ENCODE measurements at places on chromosomes 3 and 15.
A peak's percentile ranks its signal among the peaks of the same experiment; 100 is the strongest.

DNA sequence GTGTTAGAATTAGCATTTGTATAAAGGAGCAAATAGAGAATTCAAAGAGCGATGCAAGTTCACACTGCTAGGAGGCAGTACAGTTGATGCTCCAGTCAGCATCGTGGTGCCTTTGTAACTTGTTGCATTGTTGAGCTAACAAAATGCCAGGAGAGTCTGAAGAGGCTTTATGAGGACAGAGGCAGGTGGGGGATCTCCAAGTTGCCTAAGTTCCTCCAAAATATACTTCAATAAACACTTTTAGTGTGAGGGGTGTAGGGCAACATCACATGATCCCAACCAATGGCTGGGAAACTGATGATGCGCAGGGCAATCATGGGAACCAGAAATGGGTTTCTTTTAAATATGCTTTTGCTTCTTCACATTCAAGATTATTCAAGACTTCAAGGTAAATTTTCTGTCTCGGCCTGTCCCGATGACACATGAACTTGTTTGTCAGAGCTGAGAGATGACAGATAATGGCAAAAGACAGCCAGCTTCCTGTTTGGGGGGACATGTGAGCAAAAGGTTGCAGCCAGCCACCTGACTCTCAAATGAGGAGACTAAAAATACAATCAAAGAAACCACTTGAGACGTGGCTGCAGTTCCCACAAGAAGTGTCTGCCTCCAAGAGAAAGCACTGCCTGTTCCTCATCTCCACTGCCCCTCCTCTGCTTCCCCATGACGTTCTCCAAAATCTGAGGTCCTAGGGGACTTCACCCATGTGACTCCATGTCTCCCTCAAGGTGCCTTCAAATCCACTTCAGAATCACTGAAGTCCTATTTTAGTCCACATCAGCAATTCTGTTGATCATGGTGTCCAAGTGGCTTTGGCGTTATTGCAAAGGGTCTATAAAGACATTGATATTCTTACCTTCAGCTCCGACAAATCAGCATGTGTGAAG is 39.3 kb downstream of the KLHL6 start:
- H3K4me3 ChIP-seq = no peak overlapping the region
- H3K27ac ChIP-seq = no peak overlapping the region
- no peaks in the 10 kb centered on the region for H3K36me3 ChIP-seq
- no peaks in the 10 kb centered on the region for H3K4me1 ChIP-seq

DNA sequence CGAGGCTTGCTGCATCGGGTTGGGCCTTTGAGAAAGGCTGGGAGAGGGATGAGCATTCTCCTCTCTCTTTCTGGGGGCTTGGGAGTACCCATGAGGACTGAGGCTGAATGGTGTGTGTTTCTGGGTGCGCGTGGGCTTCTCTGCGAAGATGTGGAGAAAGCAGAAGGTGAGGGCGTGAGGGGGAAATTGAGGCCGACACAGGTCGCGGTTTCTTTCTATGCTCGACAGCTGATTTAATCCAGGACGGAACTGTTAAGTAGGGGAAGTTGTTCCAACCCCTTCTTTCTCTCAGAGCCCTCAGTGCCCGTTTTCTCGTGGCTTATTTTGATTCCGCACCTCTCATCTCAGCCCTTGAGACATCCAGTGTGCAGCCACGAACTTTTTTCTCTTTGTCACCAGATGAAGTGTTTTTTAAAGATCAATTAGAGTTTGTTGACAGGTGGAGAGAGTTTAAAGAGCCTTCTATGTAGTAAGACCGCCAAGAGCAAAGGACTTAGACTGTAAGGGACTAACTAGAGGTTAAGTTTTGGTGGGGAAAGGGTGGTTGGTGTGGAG is 711 bp downstream of the STARD9 start:
- no peak overlapping the region for H3K27ac ChIP-seq
- DNase-seq = no peak
- peak overlapping the region; percentile 53 for H3K4me3 ChIP-seq
- H3K36me3 ChIP-seq = no peaks in the 10 kb centered on the region
- no peaks in the 10 kb centered on the region for H3K4me1 ChIP-seq

DNA sequence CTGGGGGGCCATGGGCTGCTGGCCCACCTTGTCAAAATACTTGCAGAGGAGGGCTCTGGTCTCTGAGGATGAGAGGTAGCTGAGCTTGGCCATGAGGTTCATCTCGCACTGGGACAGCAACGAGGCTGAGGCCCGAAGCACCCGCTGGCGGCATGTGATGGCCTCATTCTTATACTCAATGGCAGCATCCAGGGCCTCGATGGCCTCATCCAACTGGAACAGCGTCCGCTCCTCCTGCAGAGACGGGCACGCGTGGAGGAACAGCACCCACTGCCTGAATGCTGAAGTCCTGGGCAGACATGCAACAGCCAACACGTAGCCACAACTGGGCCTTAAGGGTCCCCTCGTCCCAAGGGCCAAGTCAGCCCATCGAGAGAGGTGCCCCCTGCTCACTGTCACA is 25.0 kb downstream of the KIF7 start:
- peaks cover 59% of the 10 kb centered on the region for H3K36me3 ChIP-seq
- H3K4me3 ChIP-seq = no peak overlapping the region
- H3K27ac ChIP-seq = no peak overlapping the region
- no peaks in the 10 kb centered on the region for H3K4me1 ChIP-seq
- DNase-seq = no peak
- no peaks in the 10 kb centered on the region for H3K27me3 ChIP-seq

DNA sequence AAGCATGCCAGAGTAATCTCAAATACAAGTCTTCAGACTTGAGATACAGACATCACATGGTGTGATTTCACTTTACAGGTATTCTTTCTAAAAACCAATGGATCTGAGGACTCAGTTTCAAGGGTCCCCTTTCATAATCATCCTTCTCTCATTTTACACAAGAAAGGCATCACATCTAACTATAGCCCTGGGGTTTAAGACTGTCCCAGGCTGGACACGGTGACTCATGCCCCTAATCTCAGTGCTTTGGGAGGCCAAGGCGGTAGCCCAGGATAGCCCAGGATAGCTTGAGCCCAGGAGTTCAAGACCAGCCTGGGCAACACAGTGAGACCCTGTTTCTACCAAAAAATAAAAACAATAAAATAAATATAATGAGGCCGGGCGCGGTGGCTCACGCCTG is 36.4 kb downstream of the UBP1 start:
- H3K4me3 ChIP-seq = no peak overlapping the region
- no peaks in the 10 kb centered on the region for H3K27me3 ChIP-seq
- H3K27ac ChIP-seq = no peak overlapping the region
- DNase-seq = no peak

- H3K36me3 ChIP-seq = no peaks in the 10 kb centered on the region
- H3K27ac ChIP-seq = no peak overlapping the region
- DNase-seq = no peak
- no peaks in the 10 kb centered on the region for H3K27me3 ChIP-seq
- H3K4me3 ChIP-seq = no peak overlapping the region
Observed at GRCh38 chr3:20324664-20325478, 138.9 kb upstream of the SGO1 start.

DNA sequence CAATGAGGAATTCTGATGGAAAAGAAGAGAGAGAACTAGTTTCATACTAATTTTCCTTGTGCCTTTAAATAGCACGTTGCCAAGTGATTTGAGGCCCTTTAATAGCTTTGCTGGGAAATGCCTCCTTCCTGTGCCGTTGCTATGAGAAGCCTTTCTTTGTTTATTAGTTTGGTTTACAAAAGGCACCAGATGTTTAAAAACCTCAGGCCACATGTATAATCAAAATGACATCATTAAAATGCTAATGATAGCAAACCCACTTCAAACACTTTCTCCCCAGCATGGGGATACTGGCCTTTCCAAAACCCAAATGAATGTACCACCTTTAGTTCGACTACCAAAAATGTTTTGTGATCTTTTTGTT is 50.0 kb upstream of the TBC1D23 start:
- H3K4me1 ChIP-seq = no peaks in the 10 kb centered on the region
- no peaks in the 10 kb centered on the region for H3K36me3 ChIP-seq
- DNase-seq = peak; percentile 43
- no peaks in the 10 kb centered on the region for H3K27me3 ChIP-seq
- no peak overlapping the region for H3K4me3 ChIP-seq

GRCh38 chr3:56816061-56816460 is 14.3 kb upstream of the ARHGEF3 start:
- no peaks in the 10 kb centered on the region for H3K36me3 ChIP-seq
- no peak for DNase-seq
- no peak overlapping the region for H3K4me3 ChIP-seq
- H3K27ac ChIP-seq = no peak overlapping the region
- H3K27me3 ChIP-seq = no peaks in the 10 kb centered on the region

DNA sequence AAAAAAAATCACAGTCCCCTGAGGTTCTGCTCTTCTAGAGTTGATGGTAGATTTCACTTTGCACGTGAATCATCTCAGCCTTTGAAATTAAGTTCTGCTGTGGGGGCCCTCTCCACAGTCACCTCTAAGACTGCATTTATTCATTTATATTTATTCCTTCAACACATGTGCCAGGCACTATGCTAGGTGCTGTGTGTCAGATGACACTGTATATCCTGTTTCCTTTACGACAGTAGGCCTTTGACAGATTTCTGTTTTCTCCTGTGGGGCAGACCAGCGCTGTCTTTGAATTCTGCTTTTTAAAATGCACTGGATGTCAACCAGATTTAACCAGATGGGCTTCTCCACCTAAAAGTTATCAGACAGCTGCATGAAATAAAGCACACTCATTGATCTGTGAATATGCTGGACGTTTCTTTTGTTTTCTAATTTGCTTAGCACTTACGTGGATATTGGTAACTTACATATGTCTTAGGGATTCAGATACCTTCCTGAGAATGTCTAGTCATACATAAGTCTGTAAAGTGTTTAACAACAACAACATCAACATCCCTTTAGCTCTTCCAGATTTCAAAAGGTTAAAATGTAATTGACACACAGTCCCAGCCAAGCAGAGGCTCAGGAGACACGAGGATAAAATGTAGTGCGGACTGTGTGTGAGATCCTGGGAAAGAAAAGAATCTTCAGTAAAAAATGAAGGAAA is 525.5 kb upstream of the MCTP2 start:
- no peaks in the 10 kb centered on the region for H3K36me3 ChIP-seq
- no peak for DNase-seq
- H3K4me1 ChIP-seq = no peaks in the 10 kb centered on the region
- H3K4me3 ChIP-seq = no peak overlapping the region
- H3K27ac ChIP-seq = no peak overlapping the region
- no peaks in the 10 kb centered on the region for H3K27me3 ChIP-seq

DNA sequence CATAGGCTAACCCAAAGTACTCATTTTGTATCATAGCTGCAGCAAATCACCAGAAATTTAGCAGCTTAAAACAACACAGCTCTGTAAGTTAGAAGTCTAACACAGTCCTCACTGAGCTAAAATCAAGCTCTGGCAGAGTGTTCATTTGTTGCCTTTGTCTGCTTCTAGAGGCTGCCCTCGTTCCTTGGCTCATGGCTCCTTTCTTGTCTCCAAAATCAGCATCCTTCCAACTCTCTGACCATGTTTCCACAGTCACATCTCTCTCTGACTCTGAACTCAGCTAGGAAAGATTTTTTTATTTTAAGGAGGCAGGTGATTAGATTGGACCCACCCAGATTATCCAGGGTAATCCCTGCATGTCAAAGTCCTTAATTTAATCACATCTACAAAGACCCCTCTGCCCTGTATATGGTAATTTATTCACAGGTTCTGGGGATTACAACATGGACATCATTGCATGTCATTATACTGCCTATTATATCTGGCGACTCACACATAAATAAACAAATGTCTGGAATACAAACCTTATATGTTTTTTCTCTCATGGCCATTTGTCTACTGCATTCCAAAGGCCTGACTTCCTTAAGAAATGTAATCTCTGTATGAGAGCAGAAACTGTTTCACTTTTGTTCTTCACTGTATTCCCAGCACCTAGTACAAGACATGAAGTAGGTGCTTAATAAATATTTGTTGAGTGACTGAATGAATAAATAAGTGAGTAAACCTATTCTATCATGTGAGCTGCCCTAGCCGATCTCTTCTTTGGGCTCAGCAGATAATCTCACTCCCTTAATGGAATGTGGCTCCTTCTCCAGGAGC is 15.1 kb upstream of the UACA start:
- DNase-seq = no peak
- H3K36me3 ChIP-seq = no peaks in the 10 kb centered on the region
- no peak overlapping the region for H3K4me3 ChIP-seq
- no peaks in the 10 kb centered on the region for H3K27me3 ChIP-seq
- no peaks in the 10 kb centered on the region for H3K4me1 ChIP-seq

GRCh38 chr15:26867200-26868007 is 542 bp downstream of the GABRA5 start:
- H3K4me3 ChIP-seq = peak overlapping the region; percentile 44
- no peaks in the 10 kb centered on the region for H3K36me3 ChIP-seq
- DNase-seq = peak; percentile 58
- peaks cover 10% of the 10 kb centered on the region for H3K27me3 ChIP-seq
- H3K4me1 ChIP-seq = peaks cover 4% of the 10 kb centered on the region

GRCh38 chr15:94246016-94246415 is 14.7 kb downstream of the MCTP2 start:
- H3K36me3 ChIP-seq = no peaks in the 10 kb centered on the region
- no peak overlapping the region for H3K4me3 ChIP-seq
- no peak for DNase-seq
- no peaks in the 10 kb centered on the region for H3K4me1 ChIP-seq

DNA sequence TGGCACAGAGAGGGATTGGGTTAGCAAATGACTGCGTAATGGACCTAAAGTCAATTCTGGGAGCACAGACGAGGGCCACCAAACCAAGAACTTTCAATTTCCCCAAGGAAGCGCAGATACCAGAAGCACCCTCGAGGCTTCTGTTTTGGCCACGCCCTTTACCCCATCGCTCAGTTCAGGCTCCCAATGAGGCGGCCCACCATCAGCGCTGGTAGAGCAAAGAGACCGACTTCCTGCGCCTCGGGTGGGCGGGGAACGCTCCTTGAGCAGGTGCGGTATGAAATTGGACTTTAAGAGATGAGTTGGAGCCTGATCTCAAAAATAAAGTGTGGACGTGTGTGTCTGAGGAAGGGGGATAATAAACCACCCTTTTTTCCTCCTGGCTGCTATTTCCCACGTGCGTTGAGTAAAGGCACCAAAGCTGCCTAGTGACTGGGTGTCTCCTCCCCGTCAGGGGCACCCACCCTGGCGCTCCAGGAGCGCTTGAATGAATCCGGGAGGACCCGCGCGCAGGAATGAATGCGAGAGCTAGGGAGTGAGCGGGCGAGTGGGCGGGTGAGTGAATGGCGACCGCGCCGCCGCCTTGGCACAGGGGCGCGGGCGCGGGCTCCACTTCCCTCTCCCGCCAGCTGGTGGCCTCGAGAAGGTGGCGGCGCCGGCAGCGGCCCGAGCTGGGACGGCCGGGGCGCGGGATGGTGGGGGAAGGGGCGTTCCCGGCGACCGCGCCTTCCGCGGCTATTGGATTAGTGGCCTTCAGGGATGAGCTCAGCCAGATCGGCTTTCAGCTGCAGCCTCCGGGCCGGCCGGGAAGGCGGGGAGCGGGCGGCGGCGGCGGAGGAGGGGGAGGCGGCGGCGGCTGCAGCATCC is at the start of gene SPSB4:
TSS of gene SPSB4 (plus strand) at position 772 of the 867 bp plus-strand sequence. CDS start 14,758 bp downstream, outside the sequence.
- H3K27ac ChIP-seq = peak within 1 kb of the TSS; percentile 76
- H3K4me3 ChIP-seq = peak within 1 kb of the TSS; percentile 70
- H3K4me1 ChIP-seq = no peaks in the 10 kb centered on the region
- peak; percentile 97 for DNase-seq
- no peaks in the 10 kb centered on the region for H3K27me3 ChIP-seq
- no peaks in the 10 kb centered on the region for H3K36me3 ChIP-seq

Measured in mesendoderm (in vitro differentiated cells).